ENCODE measurements at places on chromosomes 4 and X. TPM values are rescaled to one million over a fixed set of nuclear protein-coding genes. Genes with fewer than 3 reads are reported as not detected.

Gene RASL11B
- 0.20 TPM for total RNA-seq

Gene ARMCX2
- total RNA-seq, result 0.06 TPM

Gene PCYT1B
- total RNA-seq, result 0.08 TPM

Gene GYPA
- total RNA-seq, result not detected

Gene PGAM4
- 0.40 TPM for total RNA-seq

Gene H2BW2
- total RNA-seq, result not detected

Gene ARHGAP24
- total RNA-seq, result 3.0 TPM

Measured in A549 treated with AZD2906 at 1 μM for 4 hours (cell line).